Astrocyte of the spinal cord (primary cell): ENCODE measurements at places on chromosomes 7 and 10.

- DNase-seq, result no peak
Observed at GRCh38 chr7:37832194-37832593, 16.2 kb upstream of the NME8 start.

- DNase-seq, result no peak
Observed at GRCh38 chr7:111639934-111640333, 77.6 kb upstream of the IMMP2L start.

GRCh38 chr7:78769481-78770101 lies 683.9 kb downstream of the MAGI2 start:
- no peak for DNase-seq

- no peak for DNase-seq
Observed at GRCh38 chr7:4164556-4164955, 517.5 kb upstream of the FOXK1 start.

DNA sequence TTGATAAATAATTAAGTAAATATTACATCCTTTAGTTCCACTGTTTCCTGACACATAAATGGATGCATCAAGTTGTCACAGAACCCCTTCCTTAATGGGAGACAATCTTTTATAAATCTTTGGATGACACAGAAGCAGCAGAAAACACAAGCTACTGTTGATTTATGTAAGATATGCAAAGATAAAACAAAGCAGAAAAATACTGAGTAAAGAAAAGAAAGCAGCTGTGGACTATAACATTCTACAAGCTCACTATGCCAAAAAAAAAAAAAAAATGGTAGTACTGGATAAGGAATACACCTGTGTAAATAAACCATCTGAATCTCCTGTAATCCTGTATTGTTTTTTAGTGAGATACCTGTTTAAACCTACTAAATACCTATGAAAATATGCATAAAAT lies 92.0 kb upstream of the FAM180A start:
- DNase-seq, result no peak
